GM19239 (cell line): ENCODE measurements at places on chromosomes 16 and 17.

DNA sequence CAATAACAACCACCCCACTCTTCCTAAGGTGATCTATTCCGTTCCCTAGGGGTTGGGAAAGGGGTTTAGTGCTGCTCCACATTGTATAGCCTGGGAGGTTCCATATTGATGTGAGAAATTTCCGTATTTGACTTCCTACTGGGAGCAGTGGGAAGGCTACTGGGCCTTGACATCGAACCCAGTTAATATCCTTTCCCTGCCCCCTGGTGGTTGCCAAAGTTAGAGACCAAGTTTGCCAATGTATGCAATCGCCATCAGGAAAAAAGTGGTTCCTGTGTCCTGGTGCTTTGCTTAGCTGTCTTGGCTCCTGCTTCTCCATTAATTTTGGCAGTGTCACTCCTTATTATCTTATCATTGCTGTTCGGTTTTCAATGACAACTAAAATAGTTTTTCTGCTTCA, 914.9 kb downstream of the KCNJ2 start:
- no peak for DNase-seq

- DNase-seq: no peak
Observed at GRCh38 chr17:44610331-44610730, 45.9 kb upstream of the MEIOC start.

DNA sequence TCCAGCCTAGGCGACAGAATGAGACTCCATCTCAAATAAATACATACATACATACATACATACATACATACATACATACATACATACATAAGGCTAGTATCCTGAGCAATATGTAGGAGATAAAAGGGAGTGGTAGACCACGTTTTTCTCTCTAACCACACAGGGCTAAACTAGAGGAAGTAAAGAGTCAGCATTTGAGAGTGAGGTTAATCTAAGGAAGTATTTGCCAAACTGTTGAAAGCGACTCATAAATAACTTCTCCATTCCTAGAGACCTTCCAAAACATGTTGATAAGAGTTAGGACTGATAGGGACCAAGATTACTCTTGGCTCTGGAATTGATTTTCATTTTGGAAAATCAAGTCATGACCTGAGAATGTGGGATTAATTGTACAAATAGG, 68.9 kb downstream of the NEUROD2 start:
- DNase-seq: no peak

GRCh38 chr17:41522301-41523224, 3.9 kb upstream of the KRT15 start:
- DNase-seq: no peak

DNA sequence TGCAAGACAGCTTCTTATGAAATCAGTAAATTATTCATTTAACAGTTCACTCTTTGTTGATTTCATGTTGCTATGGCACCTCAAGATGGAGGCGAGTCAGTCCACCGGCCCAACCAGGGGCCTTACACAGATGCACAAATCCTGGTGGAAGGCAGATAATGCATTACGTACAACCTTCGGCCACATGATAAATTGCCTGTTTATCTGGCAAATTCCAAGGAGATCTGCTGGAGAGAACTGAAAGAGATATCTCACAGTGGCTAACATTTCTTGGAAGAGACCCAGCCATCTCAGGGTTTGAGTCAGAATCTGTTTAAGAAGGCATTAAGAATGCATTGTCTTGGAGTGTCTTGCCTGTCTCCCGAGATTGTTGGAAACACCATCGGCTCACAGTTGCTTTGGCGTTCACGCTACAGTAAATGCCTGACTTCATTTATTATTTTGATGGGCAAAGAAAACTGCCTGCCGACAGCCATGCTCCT, 225.6 kb downstream of the MSI2 start:
- no peak for DNase-seq

DNA sequence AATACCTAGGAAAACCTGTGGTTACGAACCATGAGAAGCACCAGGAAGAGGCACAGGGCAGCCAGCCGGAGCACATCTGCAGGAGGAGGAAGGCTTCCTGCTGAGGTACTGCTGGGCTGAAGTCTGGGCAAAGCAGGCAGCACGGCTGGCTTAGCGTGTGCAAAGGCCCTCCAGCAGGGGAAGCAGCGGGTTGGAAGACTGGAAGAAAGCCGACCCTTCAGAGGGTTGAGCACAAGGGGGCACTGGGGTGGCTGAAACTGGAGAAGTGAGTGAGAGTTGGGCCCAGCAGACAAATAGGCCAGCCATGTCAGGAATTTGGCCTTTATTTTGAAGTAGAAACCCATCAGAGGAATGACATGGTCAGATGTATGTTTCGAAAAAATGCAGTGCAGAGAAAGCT, 12.1 kb upstream of the HSD3B7 start:
- DNase-seq: no peak

- DNase-seq: no peak
Observed at GRCh38 chr16:48503336-48503735, 106.6 kb downstream of the N4BP1 start.

- no peak for DNase-seq
Observed at GRCh38 chr16:67151431-67152097, 766 bp upstream of the B3GNT9 start.

- no peak for DNase-seq
Observed at GRCh38 chr16:2458887-2459646, 842 bp upstream of the TEDC2 start.

DNA sequence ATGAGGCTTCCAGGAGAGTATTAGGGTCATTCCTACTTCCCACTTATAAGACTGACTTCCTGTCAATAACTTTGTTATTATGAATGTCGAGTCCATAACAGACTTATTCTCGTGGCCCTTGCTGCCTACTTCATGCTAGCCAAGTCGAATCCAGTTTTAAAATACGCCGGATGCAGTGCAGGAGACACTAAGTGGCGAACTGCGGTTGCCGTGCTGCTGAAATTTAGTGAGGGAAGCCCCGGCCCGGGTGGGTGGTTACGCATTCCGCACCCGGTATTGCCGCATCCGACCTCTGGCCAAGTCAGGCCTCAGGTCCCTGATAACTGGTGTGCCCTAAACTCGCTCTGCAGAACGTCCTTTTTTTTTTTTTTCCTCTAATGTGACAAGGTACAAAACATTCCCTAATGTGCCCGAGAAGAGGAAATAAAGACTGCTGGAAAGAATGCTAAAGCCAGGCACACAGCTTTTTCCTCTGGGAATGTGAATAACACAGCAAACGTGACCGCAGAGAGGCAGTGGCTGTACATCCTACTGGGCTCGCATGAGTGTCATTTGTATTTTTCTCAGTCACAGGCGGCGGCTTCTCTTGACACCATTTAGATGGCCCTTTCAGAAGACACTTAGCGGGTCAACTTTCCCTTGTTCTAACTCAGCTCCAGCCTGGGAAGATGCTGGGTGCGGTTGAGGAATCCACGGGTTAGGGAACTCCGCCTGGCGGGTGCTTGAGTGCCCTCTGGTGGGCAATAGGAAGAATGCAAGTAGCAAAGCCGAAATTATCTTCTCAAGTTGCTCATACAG, 7.1 kb upstream of the AKTIP start:
- DNase-seq: no peak

GRCh38 chr17:64063766-64064224, 43.4 kb upstream of the ICAM2 start:
- DNase-seq: no peak

DNA sequence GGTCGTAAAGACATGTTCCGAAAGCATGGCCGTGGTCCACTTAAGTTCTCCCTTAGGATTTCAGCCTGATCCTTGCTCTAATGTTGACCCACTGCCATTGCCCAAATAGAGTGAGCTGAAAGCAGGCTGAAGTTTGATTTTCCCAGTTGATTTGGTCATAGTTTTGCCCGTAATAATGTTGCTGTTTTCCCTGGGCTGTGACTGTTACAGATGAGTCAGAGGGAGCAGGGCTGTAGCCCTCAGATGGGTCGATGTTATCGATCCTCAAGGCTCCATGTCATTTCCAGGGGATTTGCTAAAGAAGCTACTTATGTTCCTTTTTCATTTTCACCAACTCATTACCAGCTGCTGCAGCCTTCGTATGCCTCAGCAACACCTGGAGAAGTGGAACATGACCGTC, 169.0 kb upstream of the ZFHX3 start:
- no peak for DNase-seq

DNA sequence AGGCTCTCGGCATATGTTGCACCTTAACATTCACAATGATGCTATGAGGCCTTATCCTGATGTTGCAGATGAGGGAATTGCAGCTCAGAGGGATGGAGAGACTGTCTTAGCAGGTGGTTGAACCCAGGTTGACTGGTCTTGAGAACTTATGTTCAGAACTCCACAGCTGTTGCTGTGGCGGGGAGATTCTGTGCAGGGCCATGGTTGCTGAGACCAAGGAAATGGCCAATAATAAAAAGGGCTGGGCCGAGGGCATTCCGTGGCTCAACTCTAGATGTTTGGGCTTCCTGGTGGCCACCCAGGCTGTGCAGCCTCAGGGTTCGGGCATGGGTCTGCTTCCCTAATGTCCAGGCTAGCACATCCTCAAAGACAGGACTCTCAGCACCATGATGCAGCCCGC, 5.9 kb downstream of the KSR1 start:
- DNase-seq: no peak

DNA sequence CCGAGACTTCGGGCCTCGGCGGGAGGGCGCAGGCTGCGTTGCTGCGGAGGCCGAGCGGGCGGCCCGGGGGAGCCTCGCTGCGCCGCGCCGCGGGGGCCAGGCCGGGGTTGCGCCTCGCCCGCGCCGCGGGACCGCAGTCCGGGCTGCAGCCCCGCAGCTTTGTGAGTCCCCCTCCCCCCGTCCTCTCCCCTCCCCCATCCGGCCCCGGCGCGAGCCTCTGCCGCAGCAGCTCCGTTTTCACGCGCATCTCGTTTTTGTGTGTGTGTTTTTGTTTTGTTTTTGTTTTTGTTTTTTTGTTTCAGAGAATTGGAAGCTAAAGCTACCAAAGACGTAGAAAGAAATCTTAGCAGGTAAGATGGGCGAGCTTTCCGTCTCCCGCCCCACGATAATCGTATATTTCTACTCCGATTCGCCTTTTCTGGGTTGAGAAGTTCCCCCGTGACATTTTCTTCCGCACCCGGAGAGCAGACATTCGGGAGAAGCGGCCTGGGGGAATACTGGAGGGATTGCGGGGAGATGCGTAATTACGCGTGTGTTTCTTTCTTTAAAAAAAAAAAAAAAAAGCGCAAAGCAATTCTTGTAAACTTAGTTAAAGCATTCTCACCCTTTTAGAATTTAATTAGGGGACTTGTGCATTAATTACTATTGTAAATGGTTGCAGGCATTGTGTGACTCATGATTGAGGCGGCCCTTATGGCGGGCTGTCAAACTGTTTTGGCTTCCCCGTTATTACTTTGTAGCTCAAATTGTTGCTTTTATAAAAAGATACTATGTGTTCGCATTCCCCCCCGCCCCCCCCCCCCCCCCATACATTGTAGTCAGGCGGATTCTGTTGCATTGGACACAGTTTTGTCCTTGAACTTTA, 732 bp downstream of the TNRC6A start:
- peak; percentile 34 for DNase-seq

- DNase-seq: no peak
Observed at GRCh38 chr17:48547808-48548522, 3.1 kb upstream of the HOXB2 start.

DNA sequence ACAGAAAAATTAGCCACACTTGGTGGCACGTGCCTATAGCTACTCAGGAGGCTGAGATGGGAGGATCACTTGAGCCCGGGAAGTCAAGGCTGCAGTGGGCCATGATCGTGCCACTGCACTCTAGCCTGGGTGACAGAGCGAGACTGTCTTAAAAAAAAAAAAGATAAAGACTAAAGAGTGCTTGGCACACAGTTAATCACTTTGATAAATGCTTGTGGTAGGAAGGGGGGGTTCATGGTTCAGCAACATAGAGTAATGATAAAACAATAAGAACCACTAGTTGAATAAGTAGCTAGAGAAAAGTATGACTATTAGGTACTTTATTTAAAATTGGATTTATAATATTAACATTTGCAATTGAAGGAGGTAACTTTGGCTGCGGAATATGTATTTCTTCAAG, 43.3 kb downstream of the USP32 start:
- DNase-seq: no peak

- no peak for DNase-seq
Observed at GRCh38 chr17:40097931-40098845, 2.2 kb downstream of the NR1D1 start.
